ENCODE measurements at places on chromosomes 5 and 9.

DNA sequence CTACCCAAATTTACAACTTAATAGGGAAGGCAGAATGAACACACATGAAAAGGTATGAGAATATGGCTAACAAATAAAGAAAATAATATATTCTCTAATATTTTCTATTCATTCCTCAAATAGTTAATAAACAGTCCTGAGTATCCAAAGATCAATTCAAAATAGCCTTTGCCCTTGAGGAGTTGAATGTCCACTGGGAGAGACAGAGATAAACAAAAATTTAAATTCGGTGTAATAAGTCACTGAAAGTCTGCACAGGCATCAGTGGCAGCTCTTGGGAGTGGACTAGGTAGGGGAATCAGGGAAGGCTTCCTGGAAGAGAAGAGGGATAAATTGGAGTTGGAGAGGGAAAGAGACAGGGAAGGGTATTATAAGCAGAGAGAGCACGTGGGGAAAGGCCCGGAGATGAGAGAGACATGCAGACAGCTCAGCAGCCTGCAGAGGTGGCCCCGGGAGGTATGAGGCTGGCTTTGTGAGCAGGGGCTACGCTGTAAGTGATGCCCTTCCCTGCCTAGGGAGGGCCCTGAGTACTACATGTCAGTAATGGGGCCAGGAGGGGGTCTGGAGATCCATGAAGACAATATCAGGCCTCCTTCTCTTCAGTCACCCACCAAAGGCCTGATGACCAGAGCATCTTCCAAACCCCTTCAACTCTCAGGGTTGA, 137.1 kb downstream of the PDE8B start:
- no peak for DNase-seq

- no peak for DNase-seq
Measured at GRCh38 chr5:131532031-131532640, 102.9 kb downstream of the RAPGEF6 start.

GRCh38 chr9:72268961-72269360, 96.0 kb downstream of the ZFAND5 start:
- no peak for DNase-seq

GRCh38 chr5:59532979-59533729, 360.4 kb downstream of the PDE4D start:
- no peak for DNase-seq

- DNase-seq = no peak
Measured at GRCh38 chr9:127129073-127129717, 6.8 kb upstream of the ANGPTL2 start.

- no peak for DNase-seq
Measured at GRCh38 chr9:1272488-1272887, 222.3 kb downstream of the DMRT2 start.

DNA sequence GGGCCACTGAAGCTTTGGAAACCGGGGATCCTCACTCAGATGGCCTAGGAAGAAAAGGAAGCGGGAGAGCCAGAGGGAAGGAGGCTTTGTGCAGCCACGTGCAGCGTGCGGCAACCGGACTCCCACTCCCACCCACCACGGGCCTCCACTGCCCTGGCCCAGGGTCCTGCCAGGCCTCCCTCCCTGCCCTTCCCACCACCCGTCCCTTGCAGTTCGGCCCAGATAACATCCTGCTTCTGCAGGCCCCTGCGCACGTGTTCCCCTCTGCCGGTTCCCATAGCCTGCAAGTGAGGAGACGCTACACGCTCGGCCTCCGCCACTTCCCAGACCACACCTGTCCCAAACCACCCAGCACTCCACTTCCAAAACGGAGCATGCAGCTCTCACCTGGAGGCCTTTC, 4.3 kb upstream of the LHX3 start:
- no peak for DNase-seq

- DNase-seq = no peak
Measured at GRCh38 chr5:57324181-57324580, 150.3 kb downstream of the GPBP1 start.

GRCh38 chr5:57778501-57779091, 296.0 kb upstream of the ACTBL2 start:
- DNase-seq = no peak

GRCh38 chr9:33791117-33791516, 4.2 kb upstream of the PRSS3 start:
- no peak for DNase-seq

- no peak for DNase-seq
Measured at GRCh38 chr9:17802249-17802857, 223.5 kb downstream of the SH3GL2 start.

- DNase-seq = no peak
Measured at GRCh38 chr5:79827159-79827629, 137.6 kb downstream of the CMYA5 start.

DNA sequence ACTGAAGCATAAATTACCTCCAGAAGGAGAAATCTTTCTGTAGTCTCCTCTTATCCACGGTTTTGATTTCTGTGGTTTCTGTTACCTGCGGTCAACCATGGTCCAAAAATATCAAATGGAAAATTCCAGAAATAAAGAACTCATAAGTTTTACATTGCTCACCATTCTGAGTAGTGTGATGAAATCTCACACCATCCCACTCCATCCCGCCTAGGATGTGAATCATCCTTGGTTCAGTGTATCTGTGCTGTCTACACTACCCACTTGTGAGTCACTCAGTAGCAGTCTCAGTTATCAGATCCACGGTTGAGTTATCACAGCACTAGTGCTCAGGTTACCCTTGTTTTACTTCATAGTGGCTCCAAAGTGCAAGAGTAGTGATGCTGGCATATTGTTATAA, 371.2 kb downstream of the NFIB start:
- no peak for DNase-seq

DNA sequence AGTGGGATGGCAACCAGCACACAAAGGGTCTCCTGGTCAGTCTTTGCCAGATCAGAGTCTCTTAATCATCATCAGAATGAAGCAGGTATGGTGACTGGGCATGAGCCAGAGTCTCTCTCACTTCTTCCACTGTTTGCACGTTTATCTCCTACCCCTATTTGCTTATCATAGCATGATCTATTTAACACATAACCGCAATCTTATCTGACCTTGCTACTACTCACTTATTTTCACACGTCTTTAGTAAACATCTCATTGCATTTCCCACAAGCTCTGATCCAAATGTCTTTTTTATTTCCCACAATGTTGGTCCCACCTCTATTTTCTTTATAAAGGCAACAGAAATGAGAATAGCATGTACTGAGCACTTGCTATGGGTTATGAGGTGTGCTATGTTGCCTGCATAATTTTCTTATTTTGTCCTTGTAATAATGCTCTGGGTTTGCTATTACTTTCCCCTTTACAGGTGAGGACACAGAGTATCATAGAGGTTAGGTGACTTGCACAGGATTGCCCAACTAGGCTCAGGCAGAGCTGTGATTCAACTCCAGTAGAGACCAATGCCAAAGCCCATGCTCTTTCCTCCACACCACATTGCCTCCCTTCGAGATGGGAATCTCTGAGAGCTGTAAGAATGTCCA, 39.7 kb upstream of the IL7R start:
- DNase-seq = no peak

Measured in anterior cingulate cortex (tissue), 58 donors.